ENCODE measurements at places on chromosomes 2 and 18.

GRCh38 chr2:85015653-85016360, 44.8 kb downstream of the KCMF1 start:
- DNase-seq, result no peak

DNA sequence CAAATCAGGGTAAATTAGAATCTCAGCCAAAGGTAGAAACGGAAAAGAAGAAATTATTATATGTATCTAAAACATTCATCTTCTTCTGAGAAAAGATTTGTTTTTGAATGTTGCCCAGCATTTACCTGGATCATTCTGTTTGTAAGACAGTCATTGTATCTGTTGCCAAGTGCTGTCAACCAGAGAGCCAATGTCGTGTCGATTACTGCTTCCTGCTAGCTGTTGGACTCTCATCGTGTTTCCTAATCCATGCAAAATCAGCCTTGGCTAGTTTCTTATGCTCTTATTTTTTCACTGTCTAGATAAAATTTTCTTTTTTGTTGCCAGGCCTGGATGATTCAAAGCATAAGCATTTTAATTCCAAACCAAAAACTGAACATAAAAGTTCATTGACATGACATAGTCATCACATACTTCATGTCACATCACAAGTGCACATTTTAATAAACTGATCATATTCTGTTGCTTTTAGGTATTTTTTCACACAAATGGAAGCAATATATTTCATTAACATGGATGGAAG, 202.3 kb downstream of the KCNH7 start:
- no peak for DNase-seq

- no peak for DNase-seq
These were observed 217.9 kb upstream of the RAB6C start for GRCh38 chr2:129761569-129762021.

GRCh38 chr2:222535477-222535876, 111.1 kb downstream of the SGPP2 start:
- no peak for DNase-seq

- DNase-seq, result no peak
These were observed 64.7 kb downstream of the DTNB start for GRCh38 chr2:25608718-25609117.

- DNase-seq, result no peak
These were observed 13.1 kb downstream of the KRCC1 start for GRCh38 chr2:88042476-88042875.

GRCh38 chr2:120432976-120433815, 87.3 kb downstream of the INHBB start:
- no peak for DNase-seq

DNA sequence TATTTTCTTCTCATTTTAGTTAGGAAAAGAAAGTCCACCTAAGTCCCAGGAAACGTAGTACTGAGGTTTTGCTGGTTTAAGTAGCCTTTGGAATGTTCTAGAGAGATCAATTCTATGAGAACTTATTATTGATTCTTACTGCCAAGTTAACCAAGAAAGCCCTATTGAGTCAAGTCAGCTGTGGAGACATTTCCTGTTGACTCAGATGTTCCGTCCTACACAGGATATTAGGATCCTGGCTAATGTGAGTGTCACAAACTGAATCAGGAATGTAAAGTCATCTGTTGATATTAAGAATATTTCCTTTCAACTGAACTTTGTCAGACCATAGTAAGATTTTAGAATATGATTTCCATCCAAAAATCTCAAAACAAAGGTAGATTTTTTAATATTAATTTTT, 654.3 kb downstream of the LRRTM4 start:
- no peak for DNase-seq

DNA sequence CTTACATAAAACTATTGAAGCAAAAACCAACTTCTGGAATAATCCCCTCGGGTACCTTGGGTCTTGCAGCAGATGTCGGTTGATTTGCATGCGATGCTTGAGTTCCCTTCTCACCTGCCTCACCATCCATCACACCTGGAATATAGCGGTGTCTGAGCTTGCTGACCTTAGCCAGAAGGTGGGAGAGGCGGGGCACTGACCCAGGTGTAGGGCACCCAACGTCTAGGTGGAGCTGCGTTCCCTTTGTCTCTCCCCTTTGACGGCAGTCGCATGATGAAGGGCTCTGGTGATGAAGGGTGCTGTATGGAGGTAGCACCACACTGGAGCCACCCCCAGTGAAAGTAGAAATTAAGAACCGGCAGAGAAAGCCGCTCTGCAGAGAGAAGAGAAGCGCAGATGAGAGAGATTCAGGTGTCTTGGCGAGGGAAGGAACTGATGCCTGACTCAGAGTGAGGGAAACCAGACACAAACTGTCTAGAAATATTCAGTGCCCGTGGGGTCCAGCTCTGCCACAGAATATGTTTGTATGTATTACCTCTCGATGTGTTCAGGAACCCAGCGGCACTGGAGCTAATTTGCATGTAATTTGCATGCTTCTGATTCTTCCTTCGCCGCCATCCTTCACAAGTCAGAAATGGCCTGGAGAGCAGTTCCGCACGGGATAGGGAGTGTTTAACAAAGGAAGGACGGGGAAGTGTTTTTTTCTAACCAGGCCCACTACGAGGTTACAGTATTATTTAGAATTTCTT, 19.4 kb upstream of the MBP start:
- DNase-seq, result no peak

- DNase-seq, result no peak
These were observed 129.5 kb downstream of the RND3 start for GRCh38 chr2:150357770-150358467.

DNA sequence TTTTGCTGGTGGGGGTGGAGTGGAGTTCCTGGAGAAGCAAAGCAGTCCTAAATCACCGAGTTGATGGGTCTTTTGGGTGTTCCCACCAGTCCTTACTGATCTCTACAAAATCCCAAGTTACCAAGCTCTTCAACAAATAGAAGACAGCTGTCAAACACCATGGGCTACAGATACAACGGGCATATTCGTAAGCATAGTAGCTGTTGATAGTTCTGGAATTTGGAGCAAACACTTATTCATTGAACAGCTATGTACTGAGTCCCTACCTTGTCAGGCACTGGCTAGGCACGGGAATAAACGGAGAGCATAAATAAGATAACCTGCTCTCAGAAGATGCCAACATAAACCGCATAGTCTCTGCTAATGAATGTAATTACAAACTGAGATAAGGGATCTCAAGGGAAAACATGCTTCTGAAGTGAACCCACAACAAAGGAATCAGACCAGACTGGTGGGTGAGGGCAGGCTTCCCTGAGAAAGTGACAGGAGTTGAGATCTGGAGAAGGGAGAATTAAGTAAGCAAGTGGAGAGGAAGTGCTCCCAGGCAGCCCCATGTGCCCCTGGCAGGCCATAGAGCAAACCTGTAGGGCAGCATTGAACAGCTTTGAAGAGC, 947 bp upstream of the ANKRD44 start:
- no peak for DNase-seq

DNA sequence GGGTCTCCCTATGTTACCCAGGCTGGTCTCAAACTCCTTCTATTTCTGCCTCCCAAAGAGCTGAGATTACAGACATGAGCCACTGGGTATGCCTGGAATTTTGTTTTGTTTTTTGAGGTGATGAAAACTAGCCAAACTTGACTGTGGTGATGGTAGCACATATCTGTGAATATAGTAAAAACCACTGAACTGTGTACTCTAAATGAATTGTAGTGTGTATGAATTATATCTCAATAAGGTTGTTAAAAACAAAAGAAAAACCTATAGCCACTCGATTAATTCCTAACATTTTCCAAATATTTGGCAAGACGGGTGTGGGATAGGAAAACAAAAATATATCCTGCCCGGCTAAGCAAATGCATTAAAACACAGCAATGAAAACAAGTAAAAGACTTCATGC, 1302.3 kb upstream of the CHAC2 start:
- DNase-seq, result no peak

DNA sequence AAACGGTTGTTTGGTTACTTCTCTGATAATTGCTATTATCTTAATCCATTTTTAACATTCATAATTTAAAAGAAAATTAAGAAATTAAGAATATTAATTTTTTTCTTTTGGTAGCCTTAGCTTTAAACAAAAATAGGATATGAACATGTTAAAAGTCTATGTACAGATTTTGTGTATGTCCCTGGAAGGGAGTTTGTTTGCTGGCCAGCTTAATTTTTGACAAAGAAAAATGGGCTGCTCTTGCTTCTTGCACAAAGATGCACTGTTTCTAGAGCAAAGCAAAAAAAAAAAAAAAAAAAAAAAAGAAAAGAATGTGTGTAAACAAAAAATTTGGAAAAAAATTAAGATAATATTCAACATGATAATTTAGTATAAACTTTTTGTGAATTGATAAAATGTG, 1.3 kb downstream of the RFTN2 start:
- DNase-seq, result no peak

DNA sequence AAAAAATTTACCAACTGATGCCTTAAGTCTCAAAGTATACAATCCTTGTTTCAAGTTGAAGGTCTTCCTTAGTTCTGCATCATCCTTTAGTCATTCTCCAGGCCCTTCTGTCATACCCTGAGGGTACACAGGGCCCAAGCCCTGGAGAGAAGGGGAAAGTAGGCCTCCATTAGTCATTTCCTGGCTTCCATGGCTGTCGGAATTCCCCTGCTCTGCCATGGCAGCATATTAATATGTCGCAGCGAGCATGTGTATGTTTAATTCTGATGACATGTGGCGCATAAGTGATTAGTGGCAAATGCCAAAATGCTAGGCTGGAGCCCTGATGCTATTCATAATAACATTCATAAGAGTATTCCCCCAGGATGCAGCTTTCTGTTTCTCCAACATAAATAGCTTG, 22.1 kb downstream of the GPR39 start:
- DNase-seq, result no peak

DNA sequence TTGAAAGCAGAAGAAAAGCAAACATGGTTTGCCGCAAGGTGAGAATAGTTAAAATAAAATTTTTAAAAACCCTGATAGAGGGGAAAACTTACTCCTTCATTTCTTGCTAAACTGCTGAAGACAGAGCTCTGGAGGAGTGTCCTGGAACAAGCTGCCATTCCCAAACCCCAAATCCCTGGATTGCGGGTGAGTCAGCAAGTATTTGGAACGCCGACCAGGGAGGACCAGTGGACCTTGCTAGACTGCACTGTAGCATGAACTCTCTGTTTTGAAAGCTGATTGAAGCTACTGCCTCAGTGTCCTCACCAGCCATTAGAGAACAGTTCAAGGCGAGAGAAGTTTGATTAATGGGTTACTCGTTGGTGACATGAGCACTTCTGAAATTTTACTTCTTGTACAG, 99.4 kb upstream of the RASGRP3 start:
- DNase-seq, result peak; percentile 46

GRCh38 chr2:64686283-64686956, 32.7 kb upstream of the SERTAD2 start:
- DNase-seq, result no peak

DNA sequence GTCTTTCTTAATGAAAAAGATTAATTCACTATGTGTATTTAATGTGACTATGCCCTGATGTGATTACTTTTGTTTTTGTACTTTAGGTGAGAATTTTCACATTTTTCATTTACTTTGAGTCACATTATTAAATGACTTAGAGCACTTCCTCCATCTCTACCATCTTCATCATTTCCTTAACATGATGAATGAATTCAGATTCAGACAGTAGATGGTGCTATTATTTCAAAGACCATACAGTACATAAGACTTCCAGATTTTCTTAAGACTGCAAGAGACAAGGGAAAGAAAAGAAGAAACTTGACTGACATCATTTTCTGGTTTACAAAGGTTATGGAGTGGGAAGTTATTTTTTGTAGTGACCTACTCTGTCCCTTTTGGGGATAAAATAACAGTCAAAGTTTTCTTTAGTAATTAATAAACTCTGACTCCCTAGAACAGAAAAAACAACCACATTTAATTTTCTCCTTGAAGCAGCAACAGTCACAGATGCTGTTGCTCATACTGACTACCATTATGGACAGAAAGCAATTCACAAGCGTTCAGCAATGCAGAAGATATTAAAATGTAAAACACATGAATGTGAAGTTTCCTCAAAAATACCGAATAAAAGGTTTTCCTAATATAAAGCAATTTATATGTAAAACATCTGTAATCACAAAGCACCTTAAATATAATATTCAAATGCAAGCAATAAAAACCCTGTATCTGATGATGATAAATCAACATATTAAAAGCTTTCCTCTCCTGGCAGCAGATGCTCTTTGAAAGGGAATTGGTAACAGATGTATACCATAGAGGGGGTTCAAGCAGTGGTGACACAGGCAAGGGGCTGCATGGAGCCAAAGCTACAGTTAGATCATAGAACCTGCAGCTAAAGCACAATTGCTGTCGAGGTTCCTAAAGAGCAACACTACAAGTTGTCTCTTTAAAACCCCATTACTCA, 1010.9 kb upstream of the NXPH2 start:
- no peak for DNase-seq

- DNase-seq, result no peak
These were observed 185.5 kb downstream of the NOL4 start for GRCh38 chr18:34039201-34039600.

- peak; percentile 4 for DNase-seq
These were observed 29.5 kb downstream of the PKDCC start for GRCh38 chr2:42077343-42077742.

GRCh38 chr2:28633204-28633603, 118.4 kb upstream of the PPP1CB start:
- DNase-seq, result no peak

- DNase-seq, result no peak
These were observed 1433.8 kb upstream of the SLC39A10 start for GRCh38 chr2:194223218-194223617.

DNA sequence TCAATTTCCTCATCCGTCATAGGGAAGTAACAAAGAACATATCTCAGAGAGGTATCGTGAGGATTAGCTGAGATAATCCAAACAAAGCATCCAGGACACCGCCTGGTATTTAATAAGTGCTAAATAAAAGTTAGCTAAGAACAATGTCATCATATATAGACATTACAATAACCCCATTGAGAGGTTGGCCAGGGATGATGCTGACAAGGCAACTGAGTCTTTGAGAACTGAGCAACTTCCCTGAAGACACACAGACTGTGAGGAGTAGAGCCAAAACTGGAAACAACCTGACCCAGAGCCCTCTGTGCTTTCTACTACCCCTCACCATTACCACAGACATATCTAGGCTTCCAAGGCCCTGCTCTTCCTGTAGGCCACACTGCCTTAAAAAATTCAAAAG, 1.6 kb upstream of the DCTN1 start:
- DNase-seq, result no peak

DNA sequence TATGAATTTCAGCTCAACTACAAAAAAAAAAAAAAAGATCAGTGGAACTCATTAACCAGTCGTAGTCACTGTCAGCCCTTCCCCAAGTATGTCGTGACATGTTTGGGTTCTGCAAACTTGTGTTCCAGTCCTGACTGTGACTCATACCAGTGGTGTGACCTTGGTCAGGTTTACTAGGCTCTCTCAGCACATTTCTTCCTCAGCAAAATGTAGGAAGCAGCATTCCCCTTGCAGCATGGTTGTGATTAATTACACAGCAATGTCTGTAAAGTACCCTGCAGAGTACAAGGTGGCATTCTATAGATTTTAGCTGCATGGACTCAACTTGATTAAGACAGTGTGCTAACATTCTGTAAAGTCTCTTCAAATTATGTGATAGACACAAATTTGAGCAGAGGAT, 156.9 kb downstream of the LAMA1 start:
- no peak for DNase-seq

GRCh38 chr2:18435426-18436037, 124.9 kb downstream of the RDH14 start:
- peak; percentile 44 for DNase-seq

GRCh38 chr2:230976671-230977171, 19.2 kb upstream of the SPATA3 start:
- no peak for DNase-seq

- DNase-seq, result no peak
These were observed 28.3 kb downstream of the BARD1 start for GRCh38 chr2:214781226-214781625.

Measured in NCI-H1930 (cell line).